ENCODE measurements at places on chromosomes 7 and 10.

DNA sequence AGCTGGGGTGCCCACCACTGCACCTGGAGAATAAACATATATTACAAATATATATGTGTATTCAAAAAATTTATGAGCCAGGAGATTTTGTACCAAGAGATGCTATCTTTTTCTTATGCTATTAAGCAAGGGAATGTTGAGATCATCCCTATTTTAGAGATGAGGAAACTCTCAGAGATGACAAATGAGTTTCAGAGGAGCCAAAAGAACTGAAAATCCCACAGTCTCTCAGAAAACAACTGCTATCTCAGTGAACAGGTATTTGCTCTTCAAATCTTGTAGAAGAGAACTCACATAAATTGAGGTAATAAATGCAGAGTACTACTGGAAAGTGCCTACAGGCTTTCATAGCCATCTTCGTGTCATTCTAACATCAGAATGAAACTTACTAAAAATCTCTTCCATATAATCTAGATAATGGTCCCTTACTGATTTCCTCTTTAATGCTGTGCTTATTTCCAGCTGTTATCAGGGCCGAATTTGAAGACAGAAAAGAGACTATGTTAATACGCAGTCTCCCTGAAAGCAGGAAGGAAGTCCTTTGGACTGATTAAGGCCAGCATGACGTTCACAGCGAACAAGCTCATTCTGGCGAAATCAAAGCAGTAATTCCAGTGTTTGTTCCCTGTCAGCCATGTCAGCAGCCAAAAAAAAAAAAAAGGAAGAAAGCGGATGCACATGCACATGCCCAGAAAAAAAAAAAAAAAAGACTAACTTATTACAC, 29.4 kb upstream of the ANAPC16 start:
- peak; percentile 97 for DNase-seq

- DNase-seq: peak; percentile 90
Observed at GRCh38 chr7:85094046-85094725, 92.7 kb downstream of the SEMA3D start.

- DNase-seq: no peak
Observed at GRCh38 chr10:44818041-44818649, 93.0 kb upstream of the TMEM72 start.

DNA sequence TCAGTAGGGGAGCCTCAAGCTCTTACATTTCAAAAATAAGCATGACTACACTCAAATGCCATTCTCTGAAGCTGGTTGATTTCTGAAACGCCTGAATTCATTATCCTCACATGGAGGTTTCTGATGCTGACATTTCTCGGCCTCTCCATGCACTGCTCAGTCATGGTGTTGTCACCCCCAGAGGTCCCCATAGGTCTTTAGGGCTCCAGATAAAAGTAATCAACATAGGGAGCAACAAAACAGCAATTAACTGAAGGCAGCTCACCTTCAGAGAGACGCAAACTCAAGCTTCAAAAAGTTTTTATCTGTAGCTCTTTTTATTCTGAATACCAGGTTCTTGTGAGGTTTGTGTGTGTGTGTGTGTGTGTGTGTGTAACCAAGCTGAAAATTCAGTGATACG, 223.2 kb upstream of the LRRN3 start:
- no peak for DNase-seq

GRCh38 chr10:6145166-6145987, 56.5 kb downstream of the RBM17 start:
- DNase-seq: no peak

DNA sequence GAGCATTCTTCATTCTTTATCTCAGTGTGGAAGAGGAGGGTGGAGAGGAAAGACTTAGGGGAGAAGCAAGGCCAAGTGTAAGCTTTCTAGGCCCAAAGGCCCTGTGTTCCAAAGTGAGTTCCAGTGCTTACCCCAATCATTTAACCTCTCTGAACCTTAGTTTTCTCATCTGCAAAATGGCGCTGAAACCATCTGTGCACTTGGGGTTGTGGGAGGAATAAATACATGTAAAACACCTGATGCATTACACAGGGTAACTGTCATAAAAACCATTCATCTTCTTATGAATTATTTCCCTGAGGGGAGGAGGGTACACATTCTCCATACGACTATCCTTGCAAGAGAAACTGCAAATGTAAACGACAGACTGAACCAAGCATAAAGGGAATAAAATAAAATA, 19.0 kb downstream of the PIK3AP1 start:
- no peak for DNase-seq

DNA sequence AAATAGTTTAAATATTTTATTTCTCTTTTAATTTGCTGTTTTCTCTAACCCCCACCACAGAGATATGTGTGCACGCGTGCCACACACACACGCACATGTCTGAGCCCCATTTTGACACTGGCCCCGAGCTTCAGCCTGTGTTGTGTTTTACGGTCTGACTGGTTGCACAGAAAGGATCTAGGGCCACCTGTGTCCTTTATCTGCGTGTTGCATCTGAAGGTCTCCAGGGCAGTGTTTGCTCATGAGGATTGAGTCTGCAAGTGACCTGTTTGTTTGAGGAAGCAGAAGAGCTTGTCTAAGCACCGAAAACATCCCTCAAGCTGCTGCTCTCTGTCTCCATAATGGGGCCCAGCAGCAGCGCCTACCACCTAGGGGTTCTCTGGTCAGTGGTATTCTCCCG, 266.4 kb upstream of the LYZL1 start:
- DNase-seq: no peak

GRCh38 chr7:116436305-116436826, 63.2 kb upstream of the CAV2 start:
- no peak for DNase-seq

DNA sequence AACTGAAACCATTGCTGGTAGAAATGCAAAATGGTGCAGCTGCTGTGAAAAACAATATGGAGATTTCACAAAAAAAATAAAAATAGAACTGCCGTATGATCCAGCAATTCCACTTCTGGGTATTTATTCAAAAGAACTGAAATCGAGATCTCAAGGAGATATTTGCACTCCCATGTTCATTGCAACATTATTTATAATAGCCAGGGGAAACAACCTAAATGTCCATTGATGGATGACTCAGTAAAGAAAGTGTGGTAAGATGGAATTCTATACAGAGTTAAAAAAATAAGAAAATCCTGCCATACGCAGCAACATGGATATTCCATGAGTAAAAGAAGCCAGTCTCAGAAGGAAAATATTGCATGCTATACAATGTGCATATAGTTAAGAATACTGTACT, 290.6 kb upstream of the GHITM start:
- no peak for DNase-seq

- DNase-seq: no peak
Observed at GRCh38 chr10:60236869-60237524, 152.7 kb downstream of the ANK3 start.

- DNase-seq: no peak
Observed at GRCh38 chr7:51238981-51239495, 77.6 kb downstream of the COBL start.

DNA sequence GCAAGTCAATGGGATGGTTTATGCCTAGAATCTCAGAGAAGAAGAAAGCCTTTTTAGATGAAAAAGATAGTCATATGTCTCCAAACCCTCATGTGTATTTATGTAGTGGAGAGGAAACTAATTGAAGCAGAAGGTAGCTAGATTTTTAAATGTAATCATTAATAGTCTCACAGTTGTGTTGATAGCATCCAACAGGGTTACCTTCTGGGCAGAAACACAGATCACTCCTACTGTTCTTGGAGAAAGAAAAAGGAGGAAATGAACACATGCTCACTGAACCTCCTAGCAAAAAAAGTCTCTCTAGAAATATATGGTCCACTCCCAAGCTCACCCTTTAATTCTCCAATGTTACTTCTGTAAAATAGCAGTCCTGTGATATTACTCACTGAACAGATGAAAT, 777.2 kb upstream of the C7orf33 start:
- no peak for DNase-seq

DNA sequence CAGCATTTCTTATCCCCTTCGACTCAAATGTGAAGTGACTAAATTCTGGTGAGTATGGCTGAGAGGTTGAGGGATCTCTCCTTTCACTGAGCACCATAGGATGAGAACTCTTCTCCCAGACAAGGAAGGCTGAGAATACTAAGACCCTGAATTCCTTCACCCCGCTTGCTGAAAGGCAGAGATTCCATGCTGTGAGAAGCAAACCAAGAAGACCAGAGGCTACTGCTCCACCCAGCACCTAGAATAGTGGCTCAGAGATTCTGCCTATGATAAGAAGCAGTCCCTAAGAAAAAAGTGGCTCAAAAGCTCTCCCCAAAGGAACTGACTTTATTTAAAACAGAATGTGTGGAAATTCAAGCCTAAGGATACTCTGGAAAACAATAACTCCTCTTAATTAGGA, 26.7 kb upstream of the WNT2 start:
- no peak for DNase-seq

GRCh38 chr10:72263613-72264241, 10.0 kb upstream of the DDIT4 start:
- DNase-seq: peak; percentile 38

- DNase-seq: no peak
Observed at GRCh38 chr10:129849452-129849750, 114.7 kb downstream of the EBF3 start.

- DNase-seq: peak; percentile 85
Observed at GRCh38 chr10:66931340-66931948, 5.6 kb downstream of the LRRTM3 start.

GRCh38 chr7:100373261-100373831, at the start of gene PILRA:
Gene PILRA (plus strand): TSS chr7:100373487. CDS start chr7:100373657, 170 bp downstream.
- peak; percentile 28 for DNase-seq

- DNase-seq: peak; percentile 81
Observed at GRCh38 chr7:112452102-112452888, 2.0 kb downstream of the IFRD1 start.

DNA sequence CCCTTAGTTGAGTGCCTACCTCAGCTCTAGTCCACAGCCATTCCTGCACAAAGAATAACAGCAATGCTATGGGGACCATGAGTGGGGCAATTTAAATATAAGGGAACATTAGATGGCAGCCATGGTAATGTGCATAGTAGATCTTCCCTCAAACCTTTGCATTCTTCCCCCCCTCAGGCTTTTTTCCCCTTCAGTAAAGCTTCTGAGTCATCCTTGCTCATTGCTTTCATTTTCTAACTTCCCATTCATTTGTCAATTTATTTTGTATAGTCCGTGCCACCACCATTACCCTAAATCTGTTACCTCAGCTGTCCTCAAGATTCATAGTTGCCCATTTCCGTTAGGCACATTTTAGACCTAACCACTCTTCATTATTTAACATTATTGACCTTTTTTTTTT, 10.7 kb downstream of the HECTD2 start:
- DNase-seq: peak; percentile 30

- DNase-seq: no peak
Observed at GRCh38 chr10:123565691-123566660, 100.2 kb upstream of the GPR26 start.

DNA sequence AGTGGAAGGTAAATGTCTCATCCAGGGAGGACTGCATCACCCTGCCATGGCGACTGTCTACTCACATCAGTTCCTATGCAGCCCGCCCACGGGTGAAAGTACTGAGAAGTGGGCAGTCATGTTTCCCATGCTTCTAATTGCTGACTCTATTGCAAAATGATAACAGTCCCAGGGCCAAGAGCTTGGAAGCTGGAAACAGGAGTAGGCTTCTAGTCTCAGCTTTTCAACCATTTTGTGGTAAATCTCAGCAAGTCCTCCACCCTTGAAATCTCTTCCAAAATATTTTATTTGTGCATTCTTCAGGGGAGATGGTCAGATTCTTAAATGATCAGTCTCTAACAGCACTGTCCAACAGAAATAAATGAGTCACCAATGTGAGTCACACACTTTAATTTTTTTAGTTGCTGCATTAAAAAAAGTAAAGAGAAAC, 48.1 kb upstream of the TARP start:
- DNase-seq: peak; percentile 33

- no peak for DNase-seq
Observed at GRCh38 chr10:6342096-6342685, 139.5 kb downstream of the PFKFB3 start.

- DNase-seq: no peak
Observed at GRCh38 chr10:132862485-132863420, 76.8 kb upstream of the NKX6-2 start.

GRCh38 chr7:140876519-140877248, 48.0 kb downstream of the BRAF start:
- peak; percentile 73 for DNase-seq

DNA sequence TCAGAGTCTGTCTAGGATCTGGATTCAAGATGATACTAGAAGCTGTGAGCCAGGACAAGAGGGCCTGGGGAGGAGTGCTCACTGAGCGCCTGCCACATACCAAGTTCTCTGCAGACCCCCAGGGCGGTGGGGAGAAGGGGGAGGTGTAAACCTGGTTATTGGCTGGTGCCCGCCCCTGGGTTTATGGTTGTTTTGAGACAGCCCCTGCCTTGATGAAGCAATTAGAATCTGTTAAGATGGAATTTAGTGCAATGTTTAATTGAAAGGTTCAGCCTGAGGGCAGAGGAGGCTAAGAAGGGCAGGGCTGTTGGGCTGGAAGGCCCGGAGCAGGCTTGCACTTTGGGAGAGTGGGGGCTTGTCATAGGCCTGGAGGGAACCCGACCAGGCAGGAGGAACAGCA, 42.7 kb downstream of the PRF1 start:
- DNase-seq: no peak

GRCh38 chr7:37942934-37943610, 22.6 kb downstream of the EPDR1 start:
- DNase-seq: peak; percentile 42

DNA sequence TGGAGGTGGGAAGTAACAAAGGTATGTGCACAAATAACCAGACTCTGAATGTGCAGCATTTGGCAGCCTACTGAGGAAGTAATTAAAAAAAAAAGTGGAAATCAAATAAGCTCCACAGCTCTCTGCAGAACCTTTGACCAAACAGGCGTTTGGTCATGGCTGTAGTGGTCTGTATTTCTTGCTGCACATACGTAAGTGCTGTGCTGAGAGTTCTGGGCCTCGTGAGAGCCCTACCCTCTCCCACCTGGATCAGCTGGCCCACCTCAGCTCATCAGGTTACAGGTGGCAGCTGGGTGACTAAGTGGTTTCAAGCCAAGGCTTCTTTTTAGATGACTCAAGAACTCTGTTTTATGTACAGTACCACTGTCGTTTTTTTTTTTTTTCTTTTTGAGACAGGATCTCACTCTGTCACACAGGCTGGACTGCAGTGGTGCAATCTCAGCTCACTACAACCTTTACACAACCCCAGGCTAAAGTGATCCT, 178.2 kb upstream of the KLF6 start:
- no peak for DNase-seq

GRCh38 chr7:23346316-23346715, 47.2 kb downstream of the MALSU1 start:
- no peak for DNase-seq

- no peak for DNase-seq
Observed at GRCh38 chr7:123792547-123792946, 43.7 kb upstream of the WASL start.

DNA sequence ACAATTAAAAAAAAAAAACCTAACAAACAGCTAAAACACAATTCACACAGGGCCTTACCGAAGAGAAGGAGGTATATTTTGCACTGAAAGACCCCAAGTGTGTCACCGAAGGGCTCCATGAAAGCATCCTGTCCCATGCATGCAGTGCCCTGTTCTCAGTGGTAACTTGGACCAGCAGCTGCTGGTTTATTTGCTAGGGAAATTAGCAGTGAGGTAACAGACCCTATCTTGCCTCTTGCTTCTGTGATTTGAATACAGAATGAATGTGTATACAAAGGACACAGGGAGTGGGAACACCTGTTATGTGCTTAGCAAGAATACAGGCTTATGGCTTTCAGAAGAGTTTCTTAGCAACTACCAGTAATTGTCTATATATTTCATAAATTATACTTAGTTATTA, at the start of gene HEPACAM2:
TSS of gene HEPACAM2 (minus strand) at position 160 of the 400 bp plus-strand sequence.
- no peak for DNase-seq

All from fibroblast of pulmonary artery (primary cell).